ENCODE measurements at places on chromosomes 6 and 20. TPM values are rescaled to one million over a fixed set of nuclear protein-coding genes. Genes with fewer than 3 reads are reported as not detected.

DNA sequence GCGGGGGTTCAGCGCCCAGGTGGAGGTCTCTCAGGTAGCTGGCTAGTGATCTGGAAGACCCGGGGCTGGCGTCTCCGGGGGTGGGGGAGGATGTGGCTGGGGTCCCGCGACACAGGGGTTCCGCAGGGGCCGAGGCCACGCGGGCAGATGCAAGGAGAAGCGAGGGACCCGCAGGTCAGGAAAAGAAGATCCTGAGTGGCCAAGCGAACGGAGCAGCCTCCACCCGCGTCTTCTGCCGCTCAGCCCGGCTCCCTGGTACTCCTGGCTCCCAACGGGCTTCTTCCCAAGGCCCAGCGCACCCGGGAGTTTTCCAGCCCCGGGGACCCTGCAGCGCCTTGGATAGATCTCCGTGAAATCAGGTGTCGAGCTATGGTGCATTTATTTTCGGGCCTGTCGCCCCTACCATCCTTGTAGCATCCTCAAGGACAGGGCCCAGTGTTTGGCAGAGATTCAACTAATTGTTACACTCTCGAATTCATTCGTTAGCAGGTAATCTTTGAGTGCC is 682 bp upstream of the CHD6 start:
- DNase-seq = no peak
- H3K27me3 ChIP-seq = no peaks in the 10 kb centered on the region
- no peak overlapping the region for H3K27ac ChIP-seq
- peaks cover 40% of the 10 kb centered on the region for H3K4me1 ChIP-seq

DNA sequence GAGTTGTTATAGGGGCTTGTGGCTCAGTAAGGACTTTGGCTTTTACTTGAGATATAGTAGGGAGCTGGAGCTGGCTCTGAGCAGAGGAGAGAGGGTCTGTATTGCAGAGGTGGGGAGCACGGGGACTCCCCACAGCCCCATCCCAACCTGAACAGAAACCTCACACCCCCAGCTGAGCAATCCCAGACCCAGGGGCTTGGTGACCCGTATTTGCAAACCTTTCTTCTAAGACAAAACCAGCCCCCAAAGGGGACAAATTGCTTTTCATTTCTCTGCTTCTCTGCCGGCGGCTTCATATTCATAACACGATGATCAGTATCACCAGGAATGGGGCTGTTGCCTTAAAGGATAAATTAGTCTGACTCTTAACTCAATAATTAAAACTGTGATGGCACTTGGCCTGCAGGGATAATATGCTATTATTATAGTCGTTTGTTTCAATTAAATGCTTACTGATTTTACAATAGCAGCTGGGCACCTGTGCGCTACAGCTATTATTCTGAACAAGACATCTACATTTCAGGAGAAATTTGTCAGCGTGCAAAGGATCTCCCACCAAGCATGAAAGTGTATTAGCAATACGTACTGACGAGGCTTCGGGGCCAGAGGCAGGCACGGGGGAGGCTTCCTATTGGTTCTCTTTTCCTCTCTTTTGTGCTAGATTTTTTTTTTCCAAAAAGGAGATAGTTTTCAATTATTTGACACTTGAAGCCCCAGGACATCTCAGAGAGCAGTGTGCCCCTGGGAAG is 118.1 kb downstream of the TOX2 start:
- H3K27me3 ChIP-seq = peaks cover 8% of the 10 kb centered on the region
- H3K4me1 ChIP-seq = no peaks in the 10 kb centered on the region
- H3K4me3 ChIP-seq = no peak overlapping the region
- no peak for DNase-seq
- no peaks in the 10 kb centered on the region for H3K36me3 ChIP-seq

DNA sequence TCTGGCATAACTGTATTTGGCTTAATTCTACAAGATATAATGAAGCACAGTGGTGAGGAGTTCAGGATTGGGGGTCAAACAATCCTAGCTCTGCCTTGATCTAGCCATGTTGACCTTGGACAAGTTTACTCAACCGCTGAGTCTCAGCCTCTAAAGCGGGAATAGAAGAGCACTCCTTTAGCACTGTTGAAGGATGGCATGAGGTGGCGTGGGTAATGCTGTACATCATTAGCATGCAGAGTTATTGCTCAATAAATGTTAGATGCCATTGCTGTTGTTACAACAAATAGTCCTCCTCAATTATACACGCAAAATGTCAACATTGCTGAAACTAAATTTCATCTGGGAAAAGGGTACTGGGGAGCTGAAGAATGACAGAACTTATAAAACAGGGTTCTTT is 78.6 kb downstream of the KIF13A start:
- no peak overlapping the region for H3K4me3 ChIP-seq
- peak overlapping the region; percentile 15 for H3K27ac ChIP-seq
- no peaks in the 10 kb centered on the region for H3K36me3 ChIP-seq
- H3K4me1 ChIP-seq = peaks cover 19% of the 10 kb centered on the region

The MEP1A gene
- 3.0 TPM for polyA plus RNA-seq

GRCh38 chr6:140718021-140718420 is 1343.6 kb upstream of the CITED2 start:
- H3K4me1 ChIP-seq = no peaks in the 10 kb centered on the region
- H3K4me3 ChIP-seq = no peak overlapping the region
- H3K27me3 ChIP-seq = no peaks in the 10 kb centered on the region
- DNase-seq = no peak
- no peaks in the 10 kb centered on the region for H3K36me3 ChIP-seq
- H3K27ac ChIP-seq = no peak overlapping the region

The MKKS gene
- 34.5 TPM for polyA plus RNA-seq

The TLDC2 gene
- 1.5 TPM for polyA plus RNA-seq

DNA sequence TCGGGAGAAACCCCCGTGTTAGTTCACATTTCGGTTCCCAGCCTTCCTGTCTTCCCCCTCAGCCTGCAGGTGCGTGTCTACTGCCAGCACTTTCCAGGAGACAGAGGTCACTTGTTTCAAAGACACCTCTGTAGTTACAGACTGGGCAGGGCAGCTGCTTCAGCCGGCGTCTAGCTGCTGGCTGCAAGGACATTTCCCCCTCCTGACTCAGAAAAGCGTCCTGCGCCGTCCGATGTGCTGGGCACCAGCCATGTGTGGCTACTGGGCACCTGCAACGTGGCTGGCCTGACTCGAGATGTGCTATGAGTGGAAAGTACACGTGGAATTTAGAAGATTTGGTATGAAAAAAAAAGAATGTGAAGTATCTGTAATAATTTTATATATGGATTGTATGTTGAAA is 37.6 kb downstream of the RRBP1 start:
- H3K27ac ChIP-seq = no peak overlapping the region
- DNase-seq = no peak
- H3K4me3 ChIP-seq = no peak overlapping the region
- no peaks in the 10 kb centered on the region for H3K27me3 ChIP-seq
- peaks cover 73% of the 10 kb centered on the region for H3K36me3 ChIP-seq

The SAMD5 gene
- polyA plus RNA-seq = 0.04 TPM

GRCh38 chr20:19121916-19122315 is 90.5 kb upstream of the SLC24A3 start:
- no peak overlapping the region for H3K4me3 ChIP-seq
- H3K27ac ChIP-seq = no peak overlapping the region
- H3K4me1 ChIP-seq = no peaks in the 10 kb centered on the region
- DNase-seq = no peak

DNA sequence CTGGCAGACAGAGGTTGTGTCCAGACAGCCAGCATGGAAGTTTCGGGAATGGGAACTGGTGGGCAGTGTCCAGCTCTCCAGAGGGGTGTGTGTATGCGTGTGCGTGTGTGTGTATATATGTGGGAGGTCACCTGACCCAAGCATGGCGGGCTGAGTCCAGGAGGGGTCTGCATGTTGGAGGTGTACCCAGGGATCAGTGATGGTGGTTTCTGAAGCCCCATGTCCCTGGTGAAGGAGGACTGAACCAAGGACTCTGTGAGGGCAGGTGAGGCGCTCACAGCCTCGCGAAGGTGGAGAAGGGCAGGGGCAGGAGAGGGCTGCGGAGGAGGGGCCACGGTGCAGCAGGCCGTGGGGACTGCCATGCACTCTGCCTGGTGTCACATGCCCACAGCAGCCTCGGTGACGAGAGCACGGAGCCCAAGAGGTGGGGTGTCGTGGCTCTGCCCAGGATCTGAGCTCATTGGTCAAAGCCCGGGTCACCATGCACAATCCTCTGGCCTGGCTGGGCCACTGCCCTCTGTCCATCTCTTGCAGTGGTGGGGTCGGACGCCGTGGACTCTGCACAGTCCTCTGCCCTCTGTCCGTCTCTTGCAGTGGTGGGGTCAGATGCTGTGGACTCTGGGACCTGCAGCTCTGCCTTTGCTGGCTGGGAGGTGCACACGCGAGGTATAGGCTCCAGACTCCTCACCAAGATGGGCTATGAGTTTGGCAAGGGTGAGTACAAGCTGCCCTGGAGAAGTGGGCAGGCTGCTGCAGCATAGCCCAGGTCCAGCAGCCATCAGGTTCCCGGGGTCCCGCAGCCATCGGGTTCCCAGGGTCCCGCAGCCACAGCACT is 2.1 kb upstream of the LIME1 start:
- no peak for DNase-seq
- H3K27me3 ChIP-seq = no peaks in the 10 kb centered on the region
- H3K4me3 ChIP-seq = no peak overlapping the region
- peak overlapping the region; percentile 93 for H3K27ac ChIP-seq
- peaks cover 40% of the 10 kb centered on the region for H3K4me1 ChIP-seq

DNA sequence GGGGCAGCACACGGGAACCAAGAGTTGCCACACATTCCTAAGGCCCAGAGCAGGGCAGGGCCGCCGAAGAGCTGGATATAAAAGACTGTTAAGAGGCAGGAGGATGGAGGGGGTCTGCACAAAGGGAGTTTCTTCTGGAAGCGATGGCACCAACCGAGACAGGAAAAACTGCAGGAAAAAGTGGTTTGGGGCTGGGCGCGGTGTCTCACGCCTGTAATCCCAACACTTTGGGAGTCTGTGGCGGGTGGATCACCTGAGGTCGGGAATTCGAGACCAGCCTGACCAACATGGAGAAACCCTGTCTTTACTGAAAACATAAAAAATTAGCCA is 41.8 kb downstream of the SSR1 start:
- H3K36me3 ChIP-seq = no peaks in the 10 kb centered on the region
- no peaks in the 10 kb centered on the region for H3K27me3 ChIP-seq
- peak overlapping the region; percentile 72 for H3K27ac ChIP-seq
- peak overlapping the region; percentile 31 for H3K4me3 ChIP-seq
- DNase-seq = no peak

GRCh38 chr6:27836141-27836782 is 75.9 kb downstream of the OR2B2 start:
- H3K4me3 ChIP-seq = peak overlapping the region; percentile 79
- peak overlapping the region; percentile 92 for H3K27ac ChIP-seq
- H3K36me3 ChIP-seq = no peaks in the 10 kb centered on the region
- peaks cover 38% of the 10 kb centered on the region for H3K4me1 ChIP-seq

The CST4 gene
- polyA plus RNA-seq = 0.16 TPM

DNA sequence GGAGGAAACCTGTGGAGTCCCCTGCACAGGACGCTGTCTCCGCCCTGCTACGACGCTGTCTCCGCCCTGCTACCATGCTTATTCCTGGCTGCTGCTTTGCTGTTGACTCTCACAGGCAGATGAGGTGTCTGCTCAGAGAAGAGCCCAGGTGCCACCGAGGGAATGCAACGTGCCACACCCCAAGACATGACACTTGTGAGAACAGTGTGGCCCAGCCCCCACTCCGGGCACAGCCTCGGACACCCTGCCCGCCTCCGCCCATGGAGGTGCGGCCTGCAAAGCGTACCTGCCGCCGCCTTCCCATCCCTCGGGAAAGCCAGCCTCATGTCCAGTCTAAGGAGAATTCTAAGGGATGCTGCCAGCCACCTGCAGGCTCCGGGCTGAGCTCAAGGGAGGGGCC is 15.6 kb upstream of the MRGBP start:
- no peak overlapping the region for H3K27ac ChIP-seq
- no peaks in the 10 kb centered on the region for H3K36me3 ChIP-seq
- no peak overlapping the region for H3K4me3 ChIP-seq
- H3K4me1 ChIP-seq = peaks cover 38% of the 10 kb centered on the region

GRCh38 chr20:61939691-61940360 is 125.9 kb downstream of the TAF4 start:
- no peak overlapping the region for H3K4me3 ChIP-seq
- no peak overlapping the region for H3K27ac ChIP-seq
- no peaks in the 10 kb centered on the region for H3K4me1 ChIP-seq
- no peak for DNase-seq

GRCh38 chr6:163712981-163713380 is 298.5 kb downstream of the QKI start:
- no peaks in the 10 kb centered on the region for H3K4me1 ChIP-seq
- DNase-seq = no peak
- peaks cover 25% of the 10 kb centered on the region for H3K27me3 ChIP-seq
- no peak overlapping the region for H3K27ac ChIP-seq
- no peak overlapping the region for H3K4me3 ChIP-seq

DNA sequence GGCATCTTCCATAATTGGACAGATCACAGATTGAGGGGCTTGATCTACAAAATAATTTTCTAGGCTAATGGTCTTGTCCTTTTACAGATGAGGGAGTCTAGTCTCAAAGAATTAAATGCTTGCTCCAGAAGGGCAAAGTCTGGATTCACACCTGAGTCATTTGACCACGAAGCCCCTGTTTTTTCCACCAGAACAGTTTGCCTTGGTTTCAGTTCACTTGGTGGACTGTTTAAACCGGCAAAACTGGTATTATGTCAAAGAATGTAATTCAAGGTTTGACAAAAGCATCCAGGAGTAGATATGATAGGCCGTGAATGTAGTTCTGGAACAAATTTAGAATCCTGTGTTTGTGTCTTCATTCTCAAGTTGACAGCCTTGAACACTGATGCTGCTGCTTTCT is 3.3 kb downstream of the MYO6 start:
- H3K27me3 ChIP-seq = no peaks in the 10 kb centered on the region
- no peak overlapping the region for H3K4me3 ChIP-seq
- peaks cover 45% of the 10 kb centered on the region for H3K4me1 ChIP-seq
- no peaks in the 10 kb centered on the region for H3K36me3 ChIP-seq
- peak; percentile 17 for DNase-seq
- H3K27ac ChIP-seq = no peak overlapping the region

- no peak overlapping the region for H3K27ac ChIP-seq
- no peak overlapping the region for H3K4me3 ChIP-seq
- H3K4me1 ChIP-seq = no peaks in the 10 kb centered on the region
- no peaks in the 10 kb centered on the region for H3K36me3 ChIP-seq
- no peak for DNase-seq
Observed at GRCh38 chr6:45483021-45483420, 105.3 kb upstream of the SUPT3H start.

The PRSS35 gene
- polyA plus RNA-seq = not detected
